Ureter (tissue), 1 donor: ENCODE measurements at places on chromosomes 6 and 20. TPM values are rescaled to one million over a fixed set of nuclear protein-coding genes. Genes with fewer than 3 reads are reported as not detected.

DNAH8 gene
- 0.13 TPM for total RNA-seq

DNA sequence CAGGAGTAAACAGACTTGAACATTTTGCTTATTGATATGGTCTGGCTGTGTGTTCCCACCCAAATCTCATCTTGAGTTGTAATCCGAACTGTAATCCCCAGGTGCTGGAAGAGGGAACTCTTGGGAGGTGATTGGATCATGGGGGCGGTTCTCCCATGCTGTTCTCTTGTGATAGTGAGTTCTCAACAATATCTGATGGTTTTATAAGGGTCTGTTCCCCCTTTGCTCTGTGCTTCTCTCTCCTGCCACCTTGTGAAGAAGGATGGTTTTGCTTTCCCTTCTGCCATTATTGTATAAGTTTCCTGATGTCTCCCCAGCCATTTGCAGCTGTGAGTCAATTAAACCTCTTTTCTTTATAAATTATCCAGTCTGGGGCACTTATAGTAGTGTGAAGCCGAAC is 40.0 kb downstream of the MYLIP start:
- no peak for DNase-seq

GRCh38 chr6:24307881-24308280 is 50.0 kb downstream of the DCDC2 start:
- no peak for DNase-seq

TRIM31 gene
- 0.78 TPM for total RNA-seq

PLG gene
- 0.44 TPM for total RNA-seq

RAMACL gene
- 7.8 TPM for total RNA-seq

DNA sequence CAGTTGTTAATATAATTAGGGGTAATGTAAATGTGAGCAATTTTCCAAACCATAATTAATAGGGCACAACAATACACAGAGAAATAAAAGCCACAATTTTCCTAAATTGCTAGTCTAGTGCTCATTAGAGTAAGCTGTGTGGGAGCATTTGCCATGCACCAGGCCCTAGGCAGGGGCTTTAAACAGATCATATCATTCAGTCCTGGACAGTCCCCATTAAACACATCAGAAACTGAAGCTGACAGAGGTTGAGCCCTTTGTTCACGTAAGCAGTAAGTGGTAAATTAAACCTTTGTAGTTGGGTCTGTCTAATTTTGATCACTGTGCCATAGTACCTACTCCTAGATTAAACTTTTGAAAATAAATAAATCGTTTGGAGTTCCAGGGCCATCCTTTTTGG is 931.1 kb downstream of the C6orf118 start:
- DNase-seq, result no peak

CEP57L1 gene
- total RNA-seq, result 11.5 TPM

DNA sequence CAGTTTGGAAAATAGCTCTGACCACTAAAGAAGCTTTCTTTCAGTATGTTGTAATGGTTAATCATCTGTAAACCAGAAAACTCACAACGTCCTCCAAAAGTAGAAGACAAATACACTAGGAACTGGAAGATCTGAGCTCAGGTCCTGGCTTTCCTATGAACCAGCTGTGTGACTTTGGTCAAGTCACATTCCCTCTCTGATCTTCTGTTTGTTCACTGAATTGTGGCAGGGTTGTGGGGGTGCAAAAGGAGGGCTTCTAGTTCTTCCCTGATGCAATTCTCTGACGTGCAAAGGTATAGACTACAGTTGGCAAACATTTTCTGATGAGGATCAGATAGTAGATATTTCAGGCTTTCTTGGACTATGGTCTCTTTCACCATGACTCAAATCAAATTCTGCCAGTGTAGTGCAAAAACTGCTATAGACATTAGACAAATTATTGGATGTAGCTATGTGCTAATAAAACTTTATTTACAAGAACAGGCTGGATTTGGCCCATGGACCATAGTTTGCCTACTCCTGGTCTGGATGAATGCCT is 44.9 kb downstream of the ATXN1 start:
- no peak for DNase-seq

SLC4A11 gene
- 56.3 TPM for total RNA-seq

- no peak for DNase-seq
Measured at GRCh38 chr6:119166024-119166784, 87.7 kb upstream of the FAM184A start.

DNA sequence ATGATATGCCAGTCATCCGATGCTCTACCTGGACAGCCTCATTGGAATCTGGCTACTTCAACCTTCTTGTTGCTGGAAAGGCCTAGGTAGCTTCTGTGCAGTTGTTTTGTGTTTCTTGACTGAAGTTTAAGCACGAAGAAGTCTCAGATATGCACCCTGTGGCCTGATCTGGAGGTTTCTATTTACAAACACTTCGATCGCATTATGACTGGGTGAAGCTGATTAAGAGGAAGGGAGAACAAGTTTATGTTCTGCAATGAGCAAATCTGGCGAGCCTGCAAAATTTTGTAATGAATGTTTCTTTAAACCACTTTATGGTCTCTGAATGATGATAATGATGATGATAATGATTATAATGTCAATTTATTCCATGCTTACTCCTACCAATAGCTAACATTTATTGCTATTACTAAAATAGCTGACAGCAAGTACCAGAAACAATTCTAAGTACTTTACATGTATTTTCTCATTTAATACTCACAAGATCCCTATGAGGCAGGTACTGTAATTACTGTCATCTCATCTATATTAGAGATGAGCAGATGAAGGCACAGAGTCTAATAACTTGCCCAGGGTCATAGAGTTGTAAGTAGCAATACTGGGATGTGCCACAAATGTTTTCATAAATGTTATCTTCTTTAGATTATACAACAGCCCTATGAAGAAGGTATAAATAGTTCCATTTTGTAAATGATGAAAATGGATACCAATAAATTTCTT is 126.1 kb upstream of the UST start:
- DNase-seq, result no peak

DNA sequence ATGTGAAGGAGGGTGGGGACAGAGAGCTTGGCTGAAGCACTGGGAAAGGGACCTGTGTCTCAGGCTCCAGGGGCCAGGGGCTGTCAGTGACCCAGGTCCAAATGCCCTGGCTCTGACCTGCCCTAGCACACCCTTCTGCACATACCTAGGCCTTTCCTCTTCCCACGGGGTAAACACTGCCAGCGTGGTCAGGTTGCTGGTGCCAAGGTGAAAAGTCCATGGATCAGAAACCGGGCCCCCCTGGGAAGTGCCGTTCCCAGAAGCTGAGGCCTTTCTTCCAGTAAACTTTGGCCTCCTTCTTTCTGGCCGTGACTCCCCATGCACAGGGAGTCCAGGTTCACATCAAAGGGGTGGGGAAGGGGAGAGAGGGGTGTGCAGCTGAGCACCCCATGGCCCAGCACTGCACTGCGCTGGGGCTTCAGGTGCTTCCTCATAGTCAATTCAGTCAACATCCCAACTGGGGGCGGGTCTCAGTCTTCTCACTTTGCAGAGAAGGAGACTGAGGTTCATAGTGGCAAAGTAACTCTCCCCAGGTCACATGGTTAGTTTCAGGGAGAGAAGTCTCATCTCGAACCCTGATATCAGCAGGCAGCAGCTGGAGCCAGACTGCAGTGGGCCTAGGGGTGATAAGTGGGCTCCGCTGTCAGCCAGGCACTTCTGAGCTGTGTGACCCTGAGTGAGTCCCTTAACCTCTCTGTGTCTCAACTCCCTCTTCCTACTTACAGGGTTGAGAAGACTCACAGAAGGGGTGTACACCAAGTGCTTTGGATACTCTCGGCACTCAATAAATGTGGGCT is 17.0 kb downstream of the PCK1 start:
- no peak for DNase-seq

KCNB1 gene
- 1.6 TPM for total RNA-seq

PSORS1C2 gene
- not detected for total RNA-seq
